ENCODE measurements at places on chromosomes 7 and 10.

DNA sequence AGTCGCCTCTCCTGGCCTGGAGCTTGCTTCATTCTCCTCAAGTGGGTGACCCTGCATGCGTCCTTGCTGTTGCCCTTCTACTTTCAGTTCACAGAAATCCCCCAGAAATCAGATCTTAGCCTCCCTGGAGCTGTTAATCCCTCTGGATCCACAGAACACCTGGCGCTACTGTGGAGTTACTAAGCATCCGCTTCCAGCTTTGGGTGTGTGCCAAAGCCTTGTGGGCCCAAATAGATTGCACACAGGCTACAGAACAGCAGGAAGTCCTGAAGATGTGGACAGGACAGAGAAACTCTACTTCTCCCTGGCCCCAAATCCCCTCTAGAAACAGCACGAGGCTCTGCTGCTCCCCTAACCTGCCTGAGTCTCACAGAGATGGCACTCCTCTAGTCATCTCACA lies 36.6 kb upstream of the PDLIM1 start:
- peak; percentile 51 for DNase-seq

DNA sequence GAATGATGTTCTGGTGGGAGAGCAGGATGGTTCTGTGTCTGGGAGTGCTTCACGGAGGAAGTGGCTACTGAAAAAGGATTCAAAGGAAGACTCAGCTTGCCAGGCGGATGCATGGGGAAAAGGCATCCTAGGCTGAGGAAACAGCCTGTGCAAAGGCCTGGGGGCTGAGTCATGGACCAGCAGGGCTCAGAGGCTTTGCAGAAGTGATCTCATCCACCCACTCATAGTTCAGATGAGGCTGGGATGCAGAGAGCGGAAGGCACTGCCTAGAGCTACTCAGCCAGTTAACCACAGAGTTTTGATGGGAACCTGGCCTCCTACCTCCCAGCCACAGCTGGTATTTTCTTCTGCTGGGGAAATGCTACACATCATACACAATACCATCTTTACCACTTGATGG lies 15.8 kb upstream of the ADAMTS14 start:
- DNase-seq: no peak

DNA sequence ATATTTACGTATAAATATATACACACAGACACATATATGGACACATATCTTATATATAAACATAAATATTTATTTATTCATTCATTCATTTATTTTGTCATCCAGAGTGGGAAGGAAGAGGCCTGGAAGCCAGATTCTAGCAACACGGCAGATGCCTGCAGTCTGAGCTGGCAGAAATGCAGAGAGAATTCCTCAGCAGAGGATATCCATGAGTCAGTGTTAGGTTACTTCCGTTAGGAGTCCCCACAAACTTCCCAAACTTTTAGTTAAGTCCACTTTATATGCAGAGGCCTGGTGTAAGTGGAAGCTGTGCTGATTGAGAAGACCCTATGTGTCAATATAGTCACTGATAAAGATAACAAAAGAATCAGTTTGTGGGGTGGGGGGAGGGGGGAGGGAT lies 89.6 kb downstream of the PPP1R17 start:
- no peak for DNase-seq

GRCh38 chr10:4093438-4093837 lies 308.4 kb upstream of the KLF6 start:
- no peak for DNase-seq

GRCh38 chr10:60937784-60938654 lies 6.0 kb downstream of the RHOBTB1 start:
- DNase-seq: no peak

DNA sequence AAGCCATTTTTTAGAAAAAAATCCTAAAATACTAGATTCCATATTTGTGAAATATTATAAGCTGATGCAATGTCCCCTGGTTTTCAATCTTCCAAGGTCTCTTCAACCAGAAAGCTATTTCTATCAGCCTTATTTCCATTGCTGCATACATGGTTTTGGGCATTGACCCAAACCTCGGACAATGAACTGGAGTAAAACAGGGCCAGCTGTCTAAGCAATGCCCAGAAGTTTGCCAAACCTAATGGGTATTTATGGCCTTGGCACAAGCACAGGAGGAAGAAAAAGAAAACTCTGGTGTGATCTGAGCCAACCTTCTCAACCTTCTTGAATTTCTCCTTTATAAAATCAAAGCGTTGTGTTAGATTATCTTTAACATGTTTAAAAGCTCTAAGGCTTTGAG lies 402.3 kb downstream of the DNAJB9 start:
- DNase-seq: no peak

DNA sequence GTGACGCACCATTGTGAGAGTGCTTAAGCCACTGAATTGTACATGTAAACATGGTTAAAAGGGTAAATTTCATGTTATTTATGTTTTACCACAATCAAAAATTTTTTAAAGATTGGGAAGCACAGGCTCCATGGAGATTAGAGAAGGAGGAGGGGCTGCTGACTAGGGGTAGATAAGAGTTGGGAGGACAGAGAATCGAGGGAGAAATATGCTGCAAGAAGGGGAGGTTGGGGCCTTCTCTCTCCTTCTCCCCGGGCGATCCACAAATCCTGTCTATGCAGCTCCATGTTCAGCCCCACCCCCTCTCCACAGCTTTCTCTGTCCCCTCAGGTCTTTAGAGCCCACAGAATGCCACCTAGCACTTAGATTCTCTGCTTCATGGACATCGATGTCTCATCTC lies 12.1 kb downstream of the ZNF467 start:
- no peak for DNase-seq

- DNase-seq: no peak
These were observed 94.9 kb downstream of the CPXM2 start for GRCh38 chr10:123796736-123797135.

DNA sequence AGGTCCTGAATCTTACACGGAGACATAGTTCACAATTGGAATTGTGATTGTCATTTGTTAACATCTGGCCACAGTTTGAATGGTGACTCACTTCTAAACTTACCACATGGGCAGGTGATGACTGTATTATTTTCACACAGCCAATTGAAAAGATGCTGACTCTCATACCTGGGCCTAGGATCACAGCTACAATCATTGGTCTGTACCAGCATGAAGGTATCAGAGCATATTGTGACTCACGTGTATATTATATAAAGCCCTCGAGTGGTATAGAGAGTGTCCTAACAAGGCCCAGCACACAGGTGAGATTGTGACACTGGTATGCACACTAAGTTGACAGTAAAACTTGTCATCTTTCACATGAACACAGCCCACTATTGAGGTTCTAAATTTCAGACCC lies 9.4 kb upstream of the ZNF107 start:
- no peak for DNase-seq

DNA sequence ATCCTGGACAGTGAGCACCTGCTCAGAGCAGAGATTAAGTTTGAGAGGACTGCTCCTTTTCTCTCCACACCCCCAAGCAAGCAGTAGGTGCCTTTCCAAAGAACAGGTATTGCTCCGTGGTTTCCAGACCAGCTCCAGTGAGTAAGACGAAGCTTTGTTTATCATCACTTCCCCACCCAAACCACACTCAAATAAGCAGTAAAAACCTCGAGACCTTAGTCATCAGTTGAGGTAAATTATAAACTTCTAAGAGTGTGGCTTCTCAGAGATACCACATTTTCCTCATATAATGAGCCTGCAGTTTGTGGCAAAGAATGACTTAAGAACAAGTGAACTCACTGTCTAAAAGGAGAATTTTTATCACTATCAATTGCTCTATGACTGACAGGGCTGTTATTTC lies 50.0 kb upstream of the GRB10 start:
- no peak for DNase-seq

GRCh38 chr7:88477976-88478375 lies 171.3 kb upstream of the STEAP4 start:
- no peak for DNase-seq

All from D721Med (cell line).